ENCODE measurements at places on chromosomes 3 and 15.

GRCh38 chr3:150203273-150203672, 204.8 kb upstream of the TSC22D2 start:
- no peak for DNase-seq

DNA sequence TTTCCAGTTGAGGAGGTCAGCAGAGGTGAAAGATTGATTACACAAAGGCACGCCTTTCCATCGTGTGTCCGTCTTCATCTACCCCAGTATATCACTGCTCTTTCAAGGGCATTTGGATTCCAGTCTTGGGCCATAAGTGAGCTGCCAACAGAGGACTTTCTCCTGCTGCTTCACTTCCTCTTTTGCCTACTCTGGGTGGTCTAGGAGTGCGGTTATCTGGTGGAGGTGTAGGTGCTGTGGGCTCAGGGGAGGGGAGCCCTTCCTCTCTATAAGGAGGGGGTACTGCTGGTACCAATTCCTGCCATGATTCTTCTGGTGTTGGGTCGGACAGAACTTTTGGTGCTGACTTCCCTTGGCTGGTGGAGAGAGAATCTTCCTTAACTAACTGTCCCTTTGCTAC, 83.1 kb upstream of the VEPH1 start:
- DNase-seq, result no peak

DNA sequence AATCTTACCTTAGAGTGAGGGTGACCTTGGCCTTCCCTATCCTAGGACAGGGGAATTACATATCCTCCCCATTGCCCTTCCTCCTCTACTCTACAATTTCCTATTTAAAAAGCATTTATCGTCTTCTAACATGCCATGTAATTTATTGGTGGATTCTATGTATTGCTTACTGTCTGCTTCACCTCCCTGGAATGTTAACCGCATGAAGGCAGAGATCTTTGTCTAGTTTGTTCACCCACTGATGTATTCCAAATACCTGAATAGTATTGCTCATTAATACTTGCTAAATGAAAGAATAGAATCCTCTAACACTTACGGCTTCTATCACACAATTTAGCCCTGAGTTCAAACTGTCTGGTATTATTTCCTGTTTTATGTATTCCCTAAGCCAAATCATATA, 68.6 kb downstream of the PPARG start:
- DNase-seq, result no peak

- DNase-seq, result no peak
These were observed 195.9 kb upstream of the ST8SIA2 start for GRCh38 chr15:92197746-92198145.

- DNase-seq, result no peak
These were observed 252.3 kb upstream of the ATP10A start for GRCh38 chr15:26115229-26115943.
